ENCODE measurements at places on chromosomes 12 and 14.

GRCh38 chr14:45249856-45250575 is 3.0 kb downstream of the MIS18BP1 start:
- DNase-seq: no peak

DNA sequence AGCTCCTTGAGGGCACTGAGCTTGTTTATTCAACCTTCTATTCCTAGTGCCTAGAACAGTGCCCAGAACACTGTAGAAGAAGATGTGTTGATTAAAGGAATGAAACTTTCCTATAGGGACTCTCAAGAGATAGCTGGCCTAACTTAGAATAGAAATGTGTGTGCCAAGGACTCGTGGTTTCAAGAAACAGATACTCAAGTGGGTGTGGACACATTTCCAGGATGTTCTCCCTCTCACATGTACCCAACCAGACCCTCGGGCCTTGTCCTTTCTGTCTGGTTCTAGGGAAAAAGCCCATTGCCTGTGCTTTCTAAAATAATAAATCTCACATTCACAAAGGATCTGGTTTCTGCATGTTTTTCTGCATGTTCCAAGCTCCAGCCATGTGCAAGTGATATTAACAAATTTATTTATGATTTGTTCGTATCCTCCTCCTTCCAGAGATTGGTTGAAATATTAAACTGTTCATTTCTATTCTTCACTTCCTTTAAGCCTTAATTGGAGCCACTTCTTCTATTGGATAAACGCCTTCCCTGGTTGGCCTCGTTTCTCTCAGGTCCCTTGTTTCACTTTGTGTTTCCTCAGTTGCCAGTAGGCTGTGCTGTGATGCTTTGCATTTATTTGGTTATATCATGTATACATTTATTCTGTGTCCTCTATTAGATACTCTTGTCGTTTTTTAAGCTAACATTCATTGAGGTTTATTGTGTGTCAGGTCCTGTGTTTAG is 89.8 kb downstream of the CRADD start:
- peak; percentile 37 for DNase-seq

DNA sequence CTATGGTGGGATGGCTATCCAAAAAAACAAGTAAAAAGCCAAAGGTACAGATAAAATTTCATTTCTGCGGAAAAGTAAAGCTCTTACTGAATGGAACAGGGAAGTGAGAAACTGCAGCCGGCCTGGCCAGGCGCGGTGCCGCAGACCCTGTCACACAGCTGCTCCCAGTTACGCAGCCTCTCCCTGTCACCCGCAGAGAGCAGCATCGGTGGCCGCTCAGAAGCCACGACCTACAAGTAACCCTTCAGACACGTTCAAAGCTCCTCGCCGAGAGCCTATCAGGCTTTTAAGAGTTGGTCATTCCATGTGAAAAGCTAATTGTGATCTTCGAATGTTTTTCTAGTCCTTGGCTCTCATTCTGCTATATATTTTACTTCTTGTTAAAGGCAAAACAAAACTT is 11.0 kb upstream of the ANKLE2 start:
- no peak for DNase-seq

DNA sequence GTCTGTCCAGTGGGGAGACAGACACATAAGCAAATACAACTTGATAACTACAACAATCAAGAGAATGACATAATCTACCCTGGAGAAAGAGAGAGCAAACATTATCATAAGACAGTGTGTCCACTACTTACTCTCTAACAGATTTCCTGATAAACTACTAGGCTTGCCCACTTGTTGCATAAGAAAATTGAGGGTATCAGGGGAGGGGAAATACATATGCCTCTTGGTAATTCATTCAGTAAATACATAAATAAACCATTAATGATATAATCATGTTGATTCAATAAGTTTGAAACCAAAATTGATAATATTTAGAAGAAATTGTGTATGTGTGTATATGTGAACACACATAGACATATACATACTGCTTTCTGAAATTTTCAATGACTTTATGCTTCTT is 76.6 kb downstream of the ERGIC2 start:
- no peak for DNase-seq

DNA sequence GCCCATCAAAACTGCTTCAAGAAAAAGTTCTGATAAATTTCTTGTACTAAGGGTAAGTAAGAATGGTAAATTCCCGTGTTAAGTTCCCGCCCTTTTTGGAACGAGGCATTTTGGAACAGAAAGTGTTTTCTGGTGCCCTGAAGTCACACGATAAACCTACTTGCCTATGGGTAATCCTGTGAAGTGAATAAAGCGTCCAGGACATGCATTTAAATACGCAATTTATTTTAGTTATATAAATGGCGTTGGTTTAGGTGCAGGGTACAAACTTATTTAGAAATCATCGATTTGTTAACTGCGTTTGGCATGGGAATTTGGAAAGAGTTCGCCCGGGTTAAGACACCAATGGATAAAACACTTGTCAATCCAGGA is 715 bp upstream of the RAP1B start:
- DNase-seq: peak; percentile 21

GRCh38 chr14:32230695-32231280 is 27.7 kb upstream of the RNU6-8 start:
- no peak for DNase-seq

DNA sequence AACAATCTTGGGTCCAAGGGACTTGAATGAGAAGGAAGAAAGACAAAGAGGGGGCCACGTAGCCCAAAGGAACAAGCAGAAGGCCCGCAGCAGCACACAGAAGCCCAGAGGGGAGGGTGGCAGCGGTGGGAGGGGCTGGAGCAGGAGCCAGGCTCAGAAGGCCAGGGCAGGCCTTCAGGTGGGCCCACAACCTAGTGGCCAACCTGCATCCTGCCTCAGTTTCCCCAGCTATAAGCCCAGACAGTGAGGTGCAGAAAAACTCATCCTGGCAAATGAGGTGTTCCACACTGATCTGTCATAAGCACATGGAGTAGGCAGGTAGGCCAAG is 34.1 kb downstream of the LTBP2 start:
- peak; percentile 5 for DNase-seq

DNA sequence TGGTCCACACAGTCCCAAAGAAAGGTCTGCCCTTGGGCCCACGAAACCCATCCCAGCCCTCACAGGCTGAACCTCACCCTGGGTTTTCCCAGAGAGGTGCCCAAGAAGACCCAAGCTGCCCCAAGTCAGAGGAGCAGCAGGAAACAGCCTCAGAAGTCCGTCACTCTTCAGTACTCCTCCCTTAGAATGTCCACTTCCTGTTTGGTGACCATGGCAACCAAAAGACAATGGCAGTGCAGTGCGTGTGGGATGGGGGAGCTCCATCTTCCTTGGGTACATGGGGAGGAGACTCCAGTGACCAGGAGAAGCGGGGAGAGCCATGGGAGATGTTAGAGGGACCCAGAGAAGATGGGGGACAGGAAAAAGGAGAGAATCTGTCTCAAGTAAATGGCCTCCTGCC is 11.3 kb downstream of the SELPLG start:
- DNase-seq: peak; percentile 47

DNA sequence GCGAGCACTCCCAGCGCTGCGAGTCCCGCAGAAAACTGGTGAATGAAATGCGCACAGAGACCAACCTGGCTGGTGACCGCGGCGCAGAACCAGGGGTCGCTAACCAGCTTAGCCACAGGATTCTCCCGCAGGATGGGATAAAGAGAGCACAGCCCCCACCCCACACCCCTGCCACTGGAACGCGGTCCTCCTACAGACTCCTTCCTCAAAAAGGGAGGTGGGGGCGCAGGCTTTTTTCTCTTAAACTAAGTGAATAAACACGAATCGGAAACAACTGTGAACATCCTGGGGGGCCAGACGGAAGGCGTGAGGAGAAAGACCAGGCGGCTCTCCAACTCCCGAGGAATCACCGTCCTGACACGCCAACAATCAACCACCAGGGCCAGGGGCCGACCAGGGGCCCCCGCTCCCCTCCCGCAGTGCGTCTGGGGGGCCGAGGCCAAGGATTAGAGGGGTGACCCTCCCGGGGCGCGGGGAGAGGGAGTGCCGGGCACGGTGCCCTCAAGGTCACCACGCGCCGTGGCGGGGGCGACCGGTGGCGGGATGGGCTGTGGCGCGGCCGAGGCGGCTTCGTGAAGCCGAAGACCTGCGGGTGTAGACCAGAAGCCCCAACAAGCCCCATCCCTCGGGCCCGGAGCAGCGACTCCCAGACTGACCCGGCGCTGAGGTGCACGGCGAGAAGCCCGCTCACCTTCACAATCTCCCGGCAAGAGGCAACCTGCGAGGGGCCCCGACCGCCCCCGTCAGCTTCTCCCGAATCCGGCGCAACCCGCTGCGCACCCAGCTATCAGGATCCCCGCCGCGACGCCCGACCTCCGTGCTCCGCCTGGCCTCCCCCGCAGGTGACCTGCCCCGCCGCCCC is 704 bp downstream of the ATP2B1 start:
- DNase-seq: peak; percentile 48

DNA sequence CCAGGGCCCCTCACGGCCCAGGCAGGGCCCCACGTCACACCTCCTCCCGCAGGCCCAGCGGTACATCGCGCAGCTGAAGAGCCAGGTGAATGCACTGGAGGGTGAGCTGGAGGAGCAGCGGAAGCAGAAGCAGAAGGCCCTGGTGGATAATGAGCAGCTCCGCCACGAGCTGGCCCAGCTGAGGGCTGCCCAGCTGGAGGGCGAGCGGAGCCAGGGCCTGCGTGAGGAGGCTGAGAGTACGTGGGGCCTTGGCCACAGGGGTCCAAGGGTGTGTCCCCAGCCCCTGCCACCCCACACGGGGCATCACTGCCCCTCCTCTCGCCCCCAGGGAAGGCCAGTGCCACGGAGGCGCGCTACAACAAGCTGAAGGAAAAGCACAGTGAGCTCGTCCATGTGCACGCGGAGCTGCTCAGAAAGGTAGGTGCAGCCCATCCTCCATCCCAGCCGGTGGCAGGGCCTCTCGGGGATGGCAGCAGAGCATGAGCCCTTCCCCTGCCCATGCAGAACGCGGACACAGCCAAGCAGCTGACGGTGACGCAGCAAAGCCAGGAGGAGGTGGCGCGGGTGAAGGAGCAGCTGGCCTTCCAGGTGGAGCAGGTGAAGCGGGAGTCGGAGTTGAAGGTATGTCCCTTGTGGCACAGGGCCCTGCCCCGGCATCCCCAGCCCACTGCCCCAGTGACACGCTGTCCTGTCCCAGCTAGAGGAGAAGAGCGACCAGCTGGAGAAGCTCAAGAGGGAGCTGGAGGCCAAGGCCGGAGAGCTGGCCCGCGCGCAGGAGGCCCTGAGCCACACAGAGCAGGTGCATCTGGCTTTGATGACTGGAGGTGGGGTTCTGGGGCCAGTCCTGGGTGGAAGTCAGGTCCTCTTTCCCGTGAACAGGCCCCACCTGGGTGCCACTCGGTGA is 20.9 kb downstream of the HIP1R start:
- DNase-seq: no peak

- peak; percentile 98 for DNase-seq
These were observed at the start of gene TMEM263 for GRCh38 chr12:106955377-106956047. Gene TMEM263, plus strand, starts transcription at chr12:106955907. Its CDS starts 11,210 bp downstream, at chr12:106967117.

- no peak for DNase-seq
These were observed 56.5 kb downstream of the WASHC4 start for GRCh38 chr12:105164068-105164467.

DNA sequence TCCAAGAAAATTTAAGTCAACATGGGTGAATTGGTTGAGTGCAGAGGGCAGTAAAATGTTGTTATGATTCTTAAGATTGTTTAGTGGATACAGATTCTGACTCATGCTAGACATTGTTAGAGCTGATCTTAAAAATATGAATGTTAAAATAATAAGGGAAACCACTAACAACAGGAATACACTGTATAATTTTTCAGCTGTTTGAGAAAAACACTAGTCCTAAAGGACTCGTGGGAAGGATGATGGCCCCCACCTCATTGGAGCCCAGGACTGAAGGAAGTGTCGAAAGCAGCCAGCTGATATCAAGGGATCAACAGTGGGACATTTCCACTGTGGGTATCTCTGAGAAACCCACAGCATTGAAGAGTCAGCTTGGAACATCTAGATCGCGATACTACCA is 82.9 kb upstream of the SCAF11 start:
- DNase-seq: no peak

DNA sequence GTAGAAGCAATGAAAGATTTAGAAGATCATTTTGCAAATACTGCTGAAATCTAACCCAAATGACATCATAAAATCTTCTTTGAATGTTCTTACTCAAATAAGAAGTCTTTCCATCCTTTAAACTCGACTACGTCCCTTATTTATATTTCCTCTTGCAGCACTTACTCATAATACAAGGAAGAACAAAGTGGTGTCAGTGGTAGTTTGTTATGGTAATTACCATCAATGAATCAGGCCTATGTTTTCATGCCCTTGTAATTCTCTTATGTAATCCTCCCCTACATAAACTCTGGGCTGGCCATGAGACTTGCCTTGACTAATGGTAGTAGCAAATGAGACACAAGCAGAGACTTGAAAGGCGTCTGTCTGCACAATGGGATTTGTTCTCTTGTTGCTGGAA is 17.0 kb downstream of the EEA1 start:
- no peak for DNase-seq

GRCh38 chr14:89618330-89618708 is 201.3 kb upstream of the FOXN3 start:
- no peak for DNase-seq

DNA sequence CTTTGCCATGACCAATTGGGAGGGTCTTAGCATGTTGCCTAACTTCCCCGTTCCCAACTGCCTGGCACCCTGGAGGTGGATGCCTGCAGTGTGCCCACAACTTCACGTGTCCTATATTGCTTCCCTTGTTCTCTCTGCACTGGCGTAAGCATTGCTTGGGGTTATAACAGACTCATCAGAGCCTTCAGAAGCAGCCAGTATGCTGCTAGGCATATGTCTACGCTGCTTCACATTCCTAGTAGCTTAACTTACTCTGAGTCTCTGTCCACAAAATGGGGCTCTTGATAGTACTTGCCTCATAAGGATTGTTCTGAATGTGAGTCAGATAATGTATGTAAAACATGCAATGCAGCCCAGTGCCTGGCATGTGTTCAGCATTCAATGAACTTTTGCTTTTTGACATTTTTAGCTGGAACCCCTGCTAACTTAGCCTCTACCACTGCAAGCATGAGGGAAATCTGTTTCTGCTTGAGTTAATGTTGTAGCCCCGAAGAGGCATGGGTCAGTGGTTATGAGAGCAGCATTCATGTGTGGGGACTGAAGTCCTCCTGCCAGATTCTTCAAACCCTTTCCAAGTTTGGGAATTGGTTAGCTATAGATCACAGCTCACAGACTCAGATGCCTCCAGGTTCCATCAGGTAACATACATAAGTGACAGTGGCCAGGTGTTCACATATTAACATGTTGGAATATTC is 2.8 kb downstream of the SLC5A8 start:
- no peak for DNase-seq

DNA sequence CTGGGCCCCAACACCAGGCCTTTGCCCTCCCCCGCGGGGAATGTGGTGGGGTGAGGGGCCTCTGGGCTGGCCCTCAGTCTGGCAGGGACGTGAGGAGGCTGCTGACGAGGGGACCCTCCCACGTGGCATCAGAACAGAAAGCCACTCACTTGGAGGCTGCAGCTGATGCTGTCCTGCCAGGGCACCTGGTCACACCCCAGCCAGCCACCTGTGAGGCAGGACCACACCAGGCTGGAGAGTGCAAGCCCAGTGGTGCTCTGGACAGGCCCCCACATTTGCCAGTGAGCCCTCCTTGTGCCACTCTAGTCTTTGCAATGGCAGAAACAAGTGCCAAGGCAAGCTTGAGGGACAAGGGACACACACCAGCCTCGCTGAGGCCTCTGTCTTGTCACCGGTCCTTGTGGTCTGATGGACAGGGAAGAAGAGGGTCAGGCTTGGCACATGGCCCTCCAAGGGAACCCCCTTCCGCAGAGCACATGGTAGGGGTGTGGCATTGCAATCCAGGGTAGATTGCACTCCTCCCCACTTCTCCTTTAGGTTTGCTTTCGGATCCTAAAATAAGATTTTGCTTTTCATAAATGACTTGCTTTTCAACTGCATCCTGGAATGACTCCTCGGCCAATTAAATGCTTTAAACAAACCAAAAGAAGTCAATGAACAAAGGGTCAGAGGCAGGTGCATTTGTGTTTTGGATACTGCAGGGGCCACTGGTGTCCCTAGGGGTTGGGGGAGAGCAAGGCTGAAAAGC is 53.7 kb downstream of the CCDC88C start:
- DNase-seq: no peak

Data from heart left ventricle (tissue), 16 donors.